ENCODE measurements at places on chromosomes 4 and X. TPM values are rescaled to one million over a fixed set of nuclear protein-coding genes. Genes with fewer than 3 reads are reported as not detected.

SLC7A11 gene
- 13.1 TPM for total RNA-seq

NOCT gene
- 22.2 TPM for total RNA-seq

OPRPN gene
- total RNA-seq: not detected

RS1 gene
- total RNA-seq: not detected

PPEF1 gene
- total RNA-seq: 29.7 TPM

UGT2B11 gene
- not detected for total RNA-seq

MTHFD2L gene
- 43.8 TPM for total RNA-seq

G3BP2 gene
- total RNA-seq: 269 TPM

NPY1R gene
- total RNA-seq: 40.4 TPM

CFP gene
- 1.3 TPM for total RNA-seq

C4orf50 gene
- total RNA-seq: 28.2 TPM

STARD8 gene
- 2.2 TPM for total RNA-seq

TEC gene
- total RNA-seq: 4.7 TPM

TXK gene
- 2.8 TPM for total RNA-seq

CT45A2 gene
- not detected for total RNA-seq

AWAT1 gene
- total RNA-seq: not detected

CLDN22 gene
- total RNA-seq: not detected

FAM13A gene
- 149 TPM for total RNA-seq

BRS3 gene
- total RNA-seq: not detected

IL15 gene
- 0.94 TPM for total RNA-seq

CT45A10 gene
- not detected for total RNA-seq

SNX25 gene
- 58.5 TPM for total RNA-seq

DCX gene
- 544 TPM for total RNA-seq

GPR34 gene
- 5.6 TPM for total RNA-seq

NMU gene
- 2.2 TPM for total RNA-seq

CCDC160 gene
- 0.31 TPM for total RNA-seq

MND1 gene
- total RNA-seq: 7.5 TPM

FGFBP1 gene
- total RNA-seq: not detected

CTAG1A gene
- total RNA-seq: not detected

TCP11X2 gene
- 1.9 TPM for total RNA-seq

S100P gene
- 0.31 TPM for total RNA-seq

VGLL1 gene
- not detected for total RNA-seq

ASB12 gene
- 0.63 TPM for total RNA-seq

PTCHD1 gene
- total RNA-seq: 15.3 TPM

TECRL gene
- 0.31 TPM for total RNA-seq

NLGN4X gene
- total RNA-seq: 63.2 TPM

TEX11 gene
- not detected for total RNA-seq

ATP2B3 gene
- 11.6 TPM for total RNA-seq

ZCCHC12 gene
- 29.7 TPM for total RNA-seq

NKX3-2 gene
- total RNA-seq: not detected

TLR3 gene
- 0.63 TPM for total RNA-seq

OPHN1 gene
- 57.9 TPM for total RNA-seq

PPP1R2C gene
- not detected for total RNA-seq

SSX4 gene
- total RNA-seq: not detected

EGF gene
- total RNA-seq: 0.31 TPM

FGFR3 gene
- 13.8 TPM for total RNA-seq

SLC39A8 gene
- 5.0 TPM for total RNA-seq

VCX gene
- total RNA-seq: not detected

SULT1E1 gene
- 2.8 TPM for total RNA-seq

All from parietal lobe (tissue), 2 donors.